ENCODE measurements at places on chromosomes 12 and 14.

GRCh38 chr12:131242741-131243496, 289.2 kb downstream of the ADGRD1 start:
- no peak for DNase-seq

GRCh38 chr12:118590406-118591150, 214.2 kb downstream of the SUDS3 start:
- DNase-seq, result no peak

- no peak for DNase-seq
Measured at GRCh38 chr12:60279221-60279620, 683.4 kb downstream of the SLC16A7 start.

GRCh38 chr14:87863047-87863446, 129.9 kb downstream of the GALC start:
- DNase-seq, result no peak

DNA sequence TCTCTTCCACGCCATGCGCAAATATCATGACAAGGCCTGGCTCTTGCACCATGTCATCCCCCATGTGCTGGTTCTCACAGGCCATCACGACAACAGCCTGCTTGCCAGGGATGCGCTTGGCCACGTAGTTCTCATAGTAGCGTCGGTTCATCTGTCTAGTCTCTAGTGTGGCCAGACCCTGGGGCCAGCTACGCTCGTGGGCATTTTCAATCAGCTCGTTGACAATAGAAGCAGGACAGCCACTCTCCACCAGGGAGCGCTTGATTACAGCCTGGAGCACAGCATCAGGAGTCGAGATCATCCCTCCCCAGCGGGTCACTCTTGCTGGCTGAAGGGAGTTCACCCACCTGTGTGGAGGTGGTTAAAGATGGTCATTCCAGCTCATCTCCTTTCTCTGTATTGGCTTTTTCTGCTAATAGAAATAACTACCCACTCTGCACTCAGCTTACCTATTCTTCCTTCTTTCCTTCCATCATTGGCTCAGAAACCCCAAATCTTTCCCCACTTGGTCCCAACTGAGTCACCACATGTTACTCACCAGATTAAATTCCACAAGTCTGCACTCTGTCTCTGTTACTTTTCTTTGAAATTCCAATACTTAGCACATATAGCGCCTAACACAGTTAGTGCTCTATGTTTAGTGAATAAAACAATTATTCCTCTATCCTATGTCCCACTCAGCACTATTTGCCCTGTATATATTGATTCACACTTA, 15.1 kb downstream of the RNF41 start:
- DNase-seq, result no peak

DNA sequence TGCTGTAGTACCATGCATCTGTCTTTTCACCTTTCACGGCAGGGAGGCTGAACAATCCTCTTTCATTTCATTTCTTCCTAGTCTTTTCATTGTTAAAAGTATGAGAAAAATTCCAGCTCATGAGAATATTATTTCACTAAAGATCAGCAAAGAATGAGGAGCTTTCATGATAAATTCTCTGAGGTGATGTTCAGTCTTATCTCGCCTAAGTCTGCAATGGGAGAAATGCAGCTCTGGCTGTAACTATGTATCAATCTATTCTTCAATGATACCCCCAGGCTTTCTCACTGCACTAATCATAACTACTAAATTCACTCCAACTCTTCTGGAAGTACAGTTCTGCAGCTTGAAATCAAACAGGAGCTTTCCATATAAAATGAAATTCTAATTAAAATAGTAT, 15.7 kb downstream of the FOXG1 start:
- no peak for DNase-seq

GRCh38 chr12:53340398-53340797, 4.2 kb upstream of the SP7 start:
- DNase-seq, result no peak

DNA sequence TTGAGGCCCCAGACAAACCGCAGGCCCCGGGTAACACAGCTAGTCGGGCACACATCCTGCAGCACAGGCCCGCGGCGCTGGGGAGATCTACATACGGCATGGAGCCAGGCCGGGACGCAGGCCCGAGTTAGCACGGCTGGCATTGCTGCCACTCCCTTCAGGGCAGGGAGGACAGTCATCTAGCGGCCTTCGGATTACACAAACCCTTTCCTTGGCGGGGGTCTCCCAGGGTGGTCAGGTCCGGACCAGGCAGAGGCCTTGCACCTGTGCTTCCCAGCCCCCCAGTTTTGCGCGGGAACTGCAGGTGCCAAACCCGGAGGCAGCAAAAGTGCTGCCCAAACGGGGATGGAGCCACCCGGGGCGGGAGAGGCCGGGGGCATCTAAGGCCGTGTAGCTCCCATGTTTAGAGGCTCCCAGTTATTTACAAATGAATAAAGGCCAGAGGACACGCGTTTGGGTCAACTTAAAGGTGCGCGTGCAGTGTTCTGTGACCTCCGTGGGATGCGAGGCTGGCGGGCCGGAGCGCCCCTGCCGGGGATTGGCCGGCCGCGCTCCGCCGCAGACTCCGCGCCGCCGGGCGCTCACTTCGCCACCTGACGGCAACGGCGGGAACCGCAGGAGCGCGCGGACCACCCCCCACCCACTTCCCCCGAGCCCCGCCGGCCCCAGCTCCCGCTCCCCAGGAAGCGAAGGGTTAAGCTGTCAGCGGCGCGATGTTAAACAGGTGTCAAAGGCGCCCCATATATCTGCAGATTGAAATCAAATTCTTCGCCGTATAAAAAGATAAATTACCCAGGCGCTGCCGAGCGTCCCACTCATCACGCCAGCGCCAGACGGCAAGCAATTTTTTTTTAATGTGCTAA, 18.1 kb downstream of the VSX2 start:
- DNase-seq, result peak; percentile 43

- DNase-seq, result no peak
Measured at GRCh38 chr12:120703311-120703942, 6.8 kb upstream of the UNC119B start.

- DNase-seq, result no peak
Measured at GRCh38 chr12:15474766-15475165, 152.5 kb downstream of the PTPRO start.

DNA sequence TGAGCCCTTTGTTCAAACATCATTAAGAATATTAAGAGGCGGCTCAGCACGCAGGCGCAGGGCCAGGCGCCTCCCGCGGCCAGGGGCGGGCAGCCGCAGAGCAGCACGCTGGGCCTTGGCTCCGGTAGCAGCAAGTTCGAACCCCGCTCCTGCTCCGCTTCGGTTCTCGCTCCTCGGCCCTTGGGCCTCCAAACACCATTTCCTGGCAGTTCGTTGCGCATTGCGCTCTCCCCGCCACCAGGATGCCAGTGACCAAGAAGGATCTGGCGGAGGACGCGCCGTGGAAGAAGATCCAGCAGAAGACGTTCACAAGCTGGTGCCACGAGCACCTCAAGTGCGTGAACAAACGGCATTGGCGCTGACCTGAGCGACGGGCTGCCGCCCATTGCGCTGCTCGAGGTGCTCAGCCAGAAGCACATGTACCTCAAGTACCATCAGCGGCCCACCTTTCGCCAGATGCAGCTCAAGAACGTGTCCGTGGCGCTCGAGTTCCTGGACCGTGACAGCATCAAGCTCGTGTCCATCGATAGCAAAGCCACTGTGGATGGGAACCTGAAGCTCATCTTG, 6.9 kb upstream of the ACVRL1 start:
- no peak for DNase-seq

DNA sequence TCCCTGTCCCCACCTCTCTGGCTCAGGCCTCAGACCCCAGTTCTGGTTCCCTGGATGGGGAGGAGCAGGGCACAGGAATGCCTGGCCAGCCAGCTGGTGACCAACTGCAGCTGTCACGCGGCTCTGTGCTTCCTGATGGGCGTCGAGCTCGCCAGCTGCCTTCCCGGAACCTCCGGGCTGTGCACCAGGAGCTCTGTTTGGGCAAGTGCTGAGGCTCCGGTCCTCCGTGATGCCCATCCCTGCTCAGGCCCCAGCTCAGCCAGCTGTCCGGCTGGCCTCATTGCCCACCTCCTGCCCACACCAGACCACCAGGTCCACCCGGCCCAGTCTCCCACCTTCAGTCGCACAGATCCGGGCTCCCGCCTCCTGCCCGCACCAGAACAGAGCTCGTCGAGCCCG, 4.8 kb downstream of the IFFO1 start:
- no peak for DNase-seq

DNA sequence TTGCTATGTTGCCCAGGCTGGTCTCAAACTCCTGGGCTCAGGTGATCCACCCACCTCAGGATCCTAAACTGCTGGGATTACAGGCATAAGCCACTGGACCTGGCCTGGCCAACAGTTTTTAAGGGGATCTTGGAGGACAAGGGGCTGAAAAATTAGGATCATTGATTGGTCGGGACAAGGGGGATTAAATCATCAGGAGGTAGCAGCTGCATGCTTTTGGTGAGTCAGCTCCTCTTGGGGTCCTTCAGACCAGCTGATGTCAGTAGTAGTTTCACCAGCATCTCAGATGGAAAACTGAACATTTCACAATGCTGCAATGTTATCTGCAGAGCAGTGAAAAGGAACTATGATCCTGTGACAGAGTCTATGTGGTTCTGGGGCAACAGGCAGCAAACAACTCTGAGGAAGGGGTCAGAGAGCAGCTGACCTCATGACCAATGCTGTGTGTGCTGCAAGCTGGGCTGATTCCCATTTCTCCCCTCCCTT, 6.3 kb downstream of the LRRC74A start:
- no peak for DNase-seq

DNA sequence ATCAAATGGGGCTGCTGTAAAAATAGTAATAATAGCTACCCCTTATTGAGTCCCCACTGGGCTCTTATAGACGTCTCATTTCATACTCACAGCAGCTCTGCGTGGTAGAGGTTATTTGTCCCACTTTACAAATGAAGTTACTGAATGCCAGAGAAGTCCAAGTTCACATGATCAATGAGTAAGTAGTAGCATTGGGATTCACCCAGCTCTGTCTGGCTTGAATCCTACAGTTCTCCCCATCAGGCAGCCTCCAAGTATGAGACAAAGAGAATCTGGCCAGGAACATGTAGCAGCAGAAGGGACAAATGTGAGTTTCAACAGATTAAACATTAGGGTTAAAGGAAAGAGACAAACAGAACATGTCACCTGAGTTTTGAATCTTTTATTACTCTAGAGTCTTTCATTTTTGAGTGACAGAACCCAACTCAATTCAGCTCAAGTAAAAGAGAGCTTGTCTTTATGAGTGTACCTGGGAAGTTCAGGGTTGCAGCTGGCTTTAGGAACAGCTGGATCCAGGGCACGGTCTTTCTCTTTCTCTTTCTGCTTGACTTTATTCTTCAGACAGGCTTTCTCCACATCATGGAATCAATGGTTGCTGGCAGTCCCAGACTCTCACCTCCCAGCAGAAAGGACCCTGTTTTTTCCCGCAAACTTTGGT, 64.1 kb upstream of the JDP2 start:
- no peak for DNase-seq

Measured in H54 (cell line).